ENCODE measurements at places on chromosomes 11 and 22.

- peak; percentile 65 for DNase-seq
These were observed 69.4 kb upstream of the FGF3 start for GRCh38 chr11:69888483-69889181.

GRCh38 chr11:10096987-10097386, 197.0 kb downstream of the SBF2 start:
- no peak for DNase-seq

- DNase-seq = peak; percentile 28
These were observed 449.3 kb downstream of the OPCML start for GRCh38 chr11:133082841-133083488.

DNA sequence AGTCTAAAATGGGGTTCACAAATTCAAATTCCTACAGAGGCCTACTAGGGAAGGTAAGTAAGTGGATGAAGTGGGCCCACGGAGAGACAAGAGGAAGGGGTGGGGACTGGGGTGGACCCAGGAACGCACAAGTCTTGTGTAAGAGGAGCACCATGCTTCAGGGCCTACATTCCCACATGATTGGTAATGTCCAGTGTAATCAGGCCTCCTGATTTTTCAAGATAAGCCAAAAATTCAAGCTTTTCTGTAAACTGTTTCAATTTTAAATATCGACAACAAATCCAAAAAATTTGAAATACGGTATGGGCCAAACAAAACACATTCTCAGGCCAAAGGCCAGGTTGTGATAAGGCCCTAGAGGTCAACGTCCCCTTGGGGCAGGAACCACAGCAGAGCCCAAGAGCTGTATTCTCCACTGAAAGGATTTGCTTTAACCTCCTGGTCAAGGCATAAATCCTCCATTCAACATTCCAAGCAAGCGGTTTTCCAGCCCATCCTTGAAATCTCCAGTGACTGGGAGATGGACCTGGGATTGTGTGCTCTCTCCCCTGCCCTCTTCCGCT, 116.4 kb downstream of the TRIM29 start:
- no peak for DNase-seq

DNA sequence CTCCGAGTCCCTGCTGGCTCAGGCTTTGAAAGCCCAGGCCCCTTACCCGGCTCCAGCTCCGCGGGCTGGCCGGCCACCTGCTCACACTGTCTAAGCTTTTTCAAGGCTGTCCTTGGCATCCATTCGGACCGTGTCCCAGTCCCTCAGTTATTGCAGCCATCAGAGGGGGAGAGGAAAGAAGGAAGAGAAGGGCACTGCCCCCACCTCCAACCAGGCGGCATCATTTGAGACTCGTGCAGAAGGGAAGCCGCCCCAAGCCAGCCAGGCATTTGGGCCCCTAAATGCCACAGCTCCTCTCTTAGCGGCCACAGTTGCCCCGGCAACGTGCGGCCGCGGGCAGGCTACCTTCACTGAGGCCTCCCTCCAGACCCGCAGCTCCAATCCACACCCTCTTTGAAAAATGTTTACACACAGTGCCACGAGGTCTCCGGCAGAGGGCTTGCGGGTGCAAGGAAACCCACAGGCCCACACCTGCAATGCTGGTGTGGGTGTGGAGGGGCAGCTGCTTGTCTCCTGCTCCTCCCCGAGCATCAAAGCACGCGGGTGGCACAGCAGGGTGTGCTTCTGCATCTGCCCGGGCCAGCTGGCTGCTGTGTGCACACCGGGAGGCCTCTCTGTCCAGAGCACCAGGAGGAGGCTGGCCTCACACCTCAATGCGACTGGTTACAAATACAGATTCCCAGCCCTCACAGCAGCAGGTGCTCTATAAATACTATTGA, 124.4 kb downstream of the CTTN start:
- DNase-seq = no peak

- no peak for DNase-seq
These were observed 182.3 kb downstream of the DSCAML1 start for GRCh38 chr11:117614728-117615127.

- no peak for DNase-seq
These were observed 1.4 kb upstream of the SRSF8 start for GRCh38 chr11:95065336-95065735.

DNA sequence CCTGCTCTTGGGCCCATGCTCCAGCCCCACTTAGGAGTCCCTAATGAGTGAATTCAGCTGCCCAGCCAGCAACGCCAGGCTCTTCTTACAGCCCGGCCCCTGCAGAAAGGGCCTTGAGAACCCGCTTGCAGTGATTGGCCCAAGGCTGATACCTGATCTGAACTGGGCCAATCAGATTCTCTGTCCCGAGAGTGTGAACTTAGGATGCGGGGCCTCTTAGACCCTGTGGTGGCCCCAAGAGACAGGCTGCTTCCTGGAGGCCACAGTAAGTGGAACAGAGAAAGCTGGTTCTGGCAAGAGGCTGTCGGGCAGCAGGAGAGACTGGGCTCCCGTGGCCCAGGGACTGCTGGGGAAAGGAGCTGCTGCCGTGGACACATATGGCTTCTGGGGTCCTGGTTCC, 11.5 kb downstream of the VSTM5 start:
- no peak for DNase-seq

- DNase-seq = no peak
These were observed 15.4 kb upstream of the DDX6 start for GRCh38 chr11:118806400-118806799.

GRCh38 chr11:68461575-68461917, 994 bp downstream of the PPP6R3 start:
- no peak for DNase-seq

GRCh38 chr11:87466223-87466622, 428.5 kb downstream of the TMEM135 start:
- DNase-seq = no peak
